ENCODE measurements at places on chromosomes 6 and 20. TPM values are rescaled to one million over a fixed set of nuclear protein-coding genes. Genes with fewer than 3 reads are reported as not detected.

The ISM1 gene
- total RNA-seq, result 0.66 TPM

DNA sequence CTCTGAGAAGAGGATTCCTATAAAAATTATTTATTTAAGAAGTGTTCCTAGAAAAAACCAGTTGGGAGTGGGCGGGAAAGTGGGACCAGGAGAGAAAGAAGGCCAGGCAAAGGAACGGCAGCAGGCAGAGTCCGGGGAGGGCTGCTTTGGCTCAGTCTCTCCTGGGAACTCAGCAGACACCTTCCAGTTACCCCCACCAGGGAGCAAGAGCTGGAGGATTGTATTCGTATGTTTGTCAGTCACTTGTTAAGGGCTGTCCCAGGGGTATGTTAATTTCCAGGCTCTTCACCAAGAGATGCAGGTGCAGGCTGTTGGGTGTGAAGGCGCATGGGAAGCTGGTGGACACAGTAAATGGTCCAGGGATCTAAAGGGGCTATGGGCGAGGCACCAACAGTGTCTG lies 53.0 kb upstream of the CHD6 start:
- no peak for DNase-seq

GRCh38 chr20:3898639-3899038 lies 9.5 kb downstream of the PANK2 start:
- no peak for DNase-seq

- no peak for DNase-seq
Measured at GRCh38 chr20:32033316-32033715, 18.7 kb upstream of the HCK start.

DNA sequence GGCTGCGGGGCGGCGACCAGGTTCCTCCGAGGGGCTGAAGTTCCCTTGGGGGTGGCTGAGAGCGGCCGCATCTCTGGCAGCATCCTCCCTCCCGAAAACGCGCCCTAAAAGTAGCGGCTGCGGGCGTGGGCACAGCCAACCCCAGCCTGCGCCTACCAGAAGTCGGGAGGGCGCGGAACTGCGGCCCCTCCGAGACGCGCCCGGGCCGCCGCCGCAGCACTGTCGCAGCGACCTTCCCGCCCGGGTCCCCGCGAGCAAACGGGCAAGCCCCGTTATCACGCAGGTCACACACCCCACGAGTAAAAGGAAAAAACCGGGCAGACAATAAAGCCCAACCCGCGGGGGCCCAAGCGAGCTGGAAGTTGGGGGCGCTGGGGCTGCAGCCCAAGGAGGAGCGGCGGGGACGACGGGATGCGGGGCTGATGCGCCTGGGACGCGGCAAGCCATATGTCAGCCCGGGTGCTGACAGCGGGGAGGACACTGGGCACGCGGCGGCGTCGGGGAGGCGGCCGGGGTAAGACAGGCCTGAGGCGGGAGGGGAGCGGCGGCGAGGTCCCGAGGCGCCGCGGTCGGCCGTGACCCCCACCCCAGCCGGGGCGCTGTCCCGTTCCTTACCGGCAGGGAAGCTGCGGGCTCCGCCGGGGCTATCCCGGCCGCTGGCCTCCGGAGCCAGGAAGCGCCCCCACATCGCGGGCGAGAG lies 659 bp downstream of the CEP85L start:
- peak; percentile 52 for DNase-seq

DNA sequence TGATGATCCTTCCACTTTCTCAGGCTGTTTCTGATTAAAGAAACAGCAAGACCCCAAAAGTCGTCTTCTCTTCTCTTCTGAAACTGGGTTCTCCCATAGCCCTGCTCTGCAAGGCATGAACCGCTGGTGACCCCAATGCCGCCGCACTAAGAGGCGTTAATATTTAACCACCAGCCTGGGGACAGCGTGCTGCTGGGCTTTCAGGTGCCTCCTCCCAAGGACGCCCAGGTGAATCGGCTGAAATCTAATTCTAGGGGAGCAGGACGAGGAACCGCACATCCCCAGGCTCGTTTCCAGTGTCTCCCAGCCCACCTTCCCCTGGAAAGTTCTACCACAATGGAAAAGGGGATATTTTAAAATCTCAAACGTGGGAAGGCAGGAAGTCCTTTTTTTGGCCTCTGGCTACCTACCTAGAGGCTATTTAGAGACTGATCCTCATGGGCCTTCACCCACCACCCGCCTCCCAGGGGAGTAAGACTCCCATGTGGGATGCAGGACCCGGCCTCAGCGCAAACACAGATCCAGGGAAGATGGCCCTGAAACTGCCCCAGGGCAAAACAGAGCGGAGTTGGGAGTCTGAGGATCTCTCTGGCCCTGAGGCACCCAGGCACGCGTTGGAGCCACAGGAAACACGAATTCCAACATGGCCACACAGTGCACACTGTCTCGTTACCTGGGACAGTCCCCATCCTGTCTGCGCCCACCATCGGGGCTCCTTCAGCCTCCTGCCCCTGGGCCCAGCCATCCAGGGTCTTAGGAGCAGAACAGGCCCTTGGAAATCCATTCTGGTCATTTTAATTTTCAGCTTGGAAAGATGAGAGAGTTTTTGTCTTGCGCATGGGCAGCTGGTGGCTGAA lies 56.2 kb downstream of the BMP7 start:
- DNase-seq, result peak; percentile 40

The ERVFRD-1 gene
- 0.57 TPM for total RNA-seq

The GINS1 gene
- total RNA-seq, result 8.6 TPM

GRCh38 chr20:46558511-46558959 lies 8.1 kb upstream of the OCSTAMP start:
- no peak for DNase-seq
